ENCODE measurements at places on chromosomes 7 and 10.

- no peak for DNase-seq
These were observed 1102.4 kb downstream of the SORCS3 start for GRCh38 chr10:105743343-105744056.

- no peak for DNase-seq
These were observed 98.6 kb upstream of the LYZL2 start for GRCh38 chr10:30728127-30728526.

DNA sequence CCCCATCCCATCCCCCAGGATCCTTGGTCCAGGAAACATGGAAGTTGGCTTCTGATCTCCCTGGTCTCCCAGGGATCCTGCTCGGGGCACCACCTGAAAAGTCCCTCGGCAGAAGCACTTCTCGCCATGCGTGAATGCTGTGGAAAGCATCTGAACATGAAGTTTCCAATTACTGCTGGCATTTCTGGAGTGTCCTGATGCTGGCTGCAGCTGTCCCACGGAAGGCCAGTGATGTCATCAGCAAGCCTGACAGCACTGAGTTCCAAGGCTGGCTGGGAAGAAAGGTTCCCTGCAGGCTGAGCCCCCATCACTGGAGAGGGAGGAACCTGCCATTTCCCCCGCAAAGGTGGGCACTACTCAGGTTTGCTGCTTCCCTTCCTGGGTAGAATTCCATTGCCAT lies 71.4 kb downstream of the KCNMA1 start:
- no peak for DNase-seq

DNA sequence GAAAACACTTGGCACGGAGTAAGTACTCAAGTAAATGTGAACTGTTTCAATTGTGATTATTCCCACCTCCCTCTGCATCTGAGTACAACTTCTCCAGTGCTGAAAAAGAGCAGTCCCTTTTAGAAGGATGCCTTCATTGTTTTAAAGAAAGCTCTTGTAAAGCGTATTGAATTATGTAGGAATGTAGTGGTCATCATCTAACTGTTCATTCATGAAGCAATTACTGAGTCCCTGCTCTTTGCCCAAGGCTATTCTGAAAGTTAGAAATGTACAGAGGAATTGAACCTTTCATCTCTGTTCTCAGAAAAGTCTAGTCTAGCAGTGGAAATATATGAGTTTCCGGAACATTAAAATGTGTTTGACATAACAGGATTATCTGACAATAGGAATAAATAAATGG lies 127.8 kb downstream of the CACNB2 start:
- no peak for DNase-seq

- DNase-seq: no peak
These were observed 62.5 kb downstream of the PIK3CG start for GRCh38 chr7:106927536-106927935.

GRCh38 chr10:132642732-132643008 lies 105.1 kb downstream of the INPP5A start:
- no peak for DNase-seq

DNA sequence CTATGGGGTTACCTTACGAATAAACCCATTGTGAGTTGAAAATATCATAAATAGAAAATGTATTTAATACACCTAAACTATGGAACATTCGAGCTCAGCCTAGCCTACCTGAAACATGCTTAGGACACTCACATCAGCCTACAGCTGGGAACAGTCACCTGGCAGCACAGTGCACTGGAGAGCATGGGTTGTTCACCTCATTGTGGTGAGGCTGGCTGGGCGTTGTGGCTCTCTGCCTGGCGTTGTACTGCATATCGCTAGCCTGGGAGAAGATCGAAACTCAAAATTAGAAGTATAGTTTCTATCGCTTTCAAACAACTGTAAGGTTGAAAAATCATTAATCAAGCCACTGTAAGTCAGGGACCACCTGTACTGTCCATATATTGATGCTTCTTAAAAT lies 17.3 kb upstream of the HBP1 start:
- no peak for DNase-seq

- DNase-seq: no peak
These were observed 10.1 kb downstream of the TBATA start for GRCh38 chr10:70774810-70775678.

DNA sequence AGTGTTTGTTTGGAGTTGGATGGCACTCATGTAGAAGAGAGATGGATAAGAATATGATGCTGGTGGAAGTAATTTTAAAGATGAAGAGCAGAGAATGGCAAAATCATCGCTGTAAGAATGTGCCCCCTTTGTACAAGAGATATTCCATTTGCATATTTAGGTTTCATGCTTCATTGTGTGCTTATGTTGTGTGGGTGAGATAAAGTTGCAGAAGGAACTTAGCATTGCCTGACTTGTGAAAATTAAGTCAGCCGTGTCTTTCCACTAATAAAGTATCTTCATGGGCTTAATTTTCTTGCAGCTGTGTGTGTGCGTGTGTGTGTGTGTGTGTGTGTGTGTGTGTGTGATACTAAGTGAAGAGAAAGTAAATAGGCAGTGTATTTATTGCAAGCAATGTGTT lies 381.9 kb downstream of the OTUD1 start:
- DNase-seq: no peak

DNA sequence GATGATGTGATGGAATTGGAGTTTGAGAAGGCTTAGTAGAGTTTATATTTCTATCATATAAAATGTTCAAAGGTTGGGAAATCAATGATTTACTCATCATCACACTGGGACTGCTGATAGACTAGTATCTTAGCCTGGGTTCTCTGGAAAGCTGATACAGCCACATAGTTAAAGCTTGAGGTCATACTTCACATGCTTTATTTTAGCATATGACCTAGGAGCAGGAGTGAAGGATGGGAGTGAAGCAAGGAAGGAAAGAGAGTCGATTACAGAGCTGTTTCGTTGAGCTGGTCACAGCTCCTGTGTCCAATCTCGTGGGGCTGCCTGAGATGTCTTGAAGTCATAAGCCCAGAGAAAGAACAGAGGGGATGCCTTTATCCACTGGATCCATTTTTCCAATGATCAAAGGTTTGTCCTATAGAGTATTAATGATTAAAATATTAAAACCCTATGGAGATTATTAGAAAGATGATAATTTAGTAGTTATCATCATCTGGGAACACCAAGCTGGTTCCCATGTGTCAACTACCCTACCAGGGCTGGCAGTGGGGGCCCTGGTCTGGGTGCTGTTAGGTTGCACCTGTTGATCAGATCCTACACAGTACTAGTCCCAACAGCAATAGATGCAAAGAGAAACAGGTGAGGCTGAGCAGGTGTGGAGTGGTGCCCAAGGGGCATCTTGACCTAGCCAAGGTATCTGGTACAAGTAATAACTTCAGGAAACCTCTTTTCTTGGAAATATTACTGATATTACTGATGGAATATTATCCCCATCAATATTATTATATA lies 77.8 kb downstream of the BAMBI start:
- peak; percentile 41 for DNase-seq

GRCh38 chr10:118523775-118524174 lies 71.7 kb downstream of the PRLHR start:
- no peak for DNase-seq

- no peak for DNase-seq
These were observed 356.5 kb upstream of the KLF6 start for GRCh38 chr10:4141471-4141870.

GRCh38 chr10:126080291-126080825 lies 184.0 kb downstream of the FANK1 start:
- no peak for DNase-seq

DNA sequence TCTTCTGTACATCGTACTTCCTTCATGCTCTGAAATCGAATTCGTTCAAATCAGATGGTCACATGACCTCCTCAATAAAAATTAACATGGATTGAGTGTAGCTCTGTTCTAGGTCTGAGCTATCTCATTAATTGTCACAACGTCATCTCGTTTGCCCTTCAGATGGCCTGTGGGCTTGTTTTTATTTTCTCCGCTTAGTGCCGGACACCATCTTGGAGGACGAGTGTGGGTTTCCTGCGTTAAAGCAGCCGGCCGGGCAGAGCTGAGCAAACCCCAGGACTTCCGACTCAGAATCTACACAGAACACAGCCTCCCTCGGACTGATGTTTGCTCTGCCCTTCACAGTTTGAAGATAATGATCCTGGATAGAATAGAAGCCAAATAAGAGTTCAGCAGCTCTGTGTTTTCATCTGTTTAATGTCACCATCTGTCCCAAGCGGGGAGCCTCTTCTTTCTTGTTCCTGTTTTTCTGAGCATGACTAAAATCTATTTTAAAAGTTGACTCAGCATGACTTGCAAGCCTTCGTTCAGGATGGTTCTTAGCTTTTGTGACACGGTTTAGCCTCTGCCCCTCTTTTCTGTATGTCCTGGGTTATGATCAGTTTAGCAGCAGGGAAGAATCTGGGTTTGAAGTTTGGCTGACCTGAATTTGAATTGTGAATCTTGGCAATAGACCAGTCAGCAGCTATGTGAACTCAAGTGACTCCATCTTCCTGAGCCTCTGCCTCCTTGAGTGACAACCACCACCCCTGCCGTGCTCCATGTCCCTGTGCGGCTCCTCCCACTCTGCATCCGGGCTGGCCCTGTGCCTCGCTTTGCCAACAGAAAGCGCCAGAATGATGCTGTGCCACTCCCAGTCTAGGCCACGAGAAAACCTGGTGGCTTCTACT lies 30.6 kb upstream of the GALNTL5 start:
- DNase-seq: no peak

DNA sequence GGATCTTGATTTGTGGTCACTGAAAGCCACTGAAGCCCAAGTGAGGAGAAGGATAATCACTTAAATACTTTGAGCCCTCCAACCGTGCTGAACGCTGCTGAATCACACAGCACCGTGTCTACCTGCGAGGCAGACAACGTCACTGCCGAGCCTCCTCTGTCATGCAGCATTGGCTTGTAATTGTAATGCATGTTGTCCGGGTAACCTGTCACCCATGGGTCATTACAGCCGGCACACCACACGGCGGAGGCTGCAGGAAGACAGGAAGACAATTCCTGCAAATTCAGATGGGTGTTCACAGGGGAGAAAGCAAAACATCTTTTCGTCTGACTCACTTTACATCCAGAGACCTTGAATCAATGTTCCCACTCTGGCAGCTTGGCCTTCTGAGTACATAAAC lies 546.1 kb upstream of the FOXK1 start:
- DNase-seq: no peak

- no peak for DNase-seq
These were observed 121.8 kb downstream of the NOC3L start for GRCh38 chr10:94240901-94241300.

DNA sequence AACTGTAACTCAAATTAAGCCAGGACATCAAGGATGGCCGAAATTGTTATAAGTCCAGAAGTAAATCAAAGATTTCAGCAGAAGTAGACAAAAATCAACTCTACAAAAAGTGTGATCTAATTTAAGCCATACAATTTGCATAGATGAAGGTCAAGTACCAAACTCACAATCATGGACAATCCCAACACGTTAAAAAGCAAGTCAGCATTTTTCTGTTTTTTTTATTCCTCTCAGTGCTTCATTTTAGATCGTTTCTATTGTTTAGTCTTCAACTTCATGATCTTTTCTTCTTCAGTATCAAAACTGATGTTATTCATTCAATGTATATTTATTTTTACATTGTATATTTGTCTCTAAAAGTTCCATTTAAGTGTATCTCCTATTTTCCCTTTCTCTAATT lies 674.3 kb upstream of the PHF14 start:
- no peak for DNase-seq

DNA sequence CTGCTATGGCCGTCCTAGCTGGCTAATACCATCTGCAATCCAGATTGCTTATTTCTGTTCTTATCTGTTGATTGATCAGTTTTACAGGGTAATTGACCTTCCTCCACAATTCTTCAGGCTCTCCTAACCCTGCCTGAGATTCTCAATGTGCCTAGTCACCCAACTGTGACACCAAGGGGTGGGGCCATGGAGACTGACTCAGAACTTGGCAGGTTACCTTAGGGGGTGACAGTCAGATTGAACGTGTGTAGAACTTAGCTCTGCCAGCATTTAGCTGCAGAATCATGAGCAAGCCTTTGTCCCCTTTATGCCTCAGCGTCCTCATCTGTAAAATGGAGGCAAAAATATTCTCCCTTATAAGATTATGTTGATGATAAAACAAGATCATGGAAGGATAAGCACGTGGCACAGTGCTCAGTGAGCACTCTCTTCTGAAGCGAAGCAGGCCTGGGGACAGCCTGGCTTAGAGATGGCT lies 19.1 kb upstream of the LEP start:
- peak; percentile 42 for DNase-seq

DNA sequence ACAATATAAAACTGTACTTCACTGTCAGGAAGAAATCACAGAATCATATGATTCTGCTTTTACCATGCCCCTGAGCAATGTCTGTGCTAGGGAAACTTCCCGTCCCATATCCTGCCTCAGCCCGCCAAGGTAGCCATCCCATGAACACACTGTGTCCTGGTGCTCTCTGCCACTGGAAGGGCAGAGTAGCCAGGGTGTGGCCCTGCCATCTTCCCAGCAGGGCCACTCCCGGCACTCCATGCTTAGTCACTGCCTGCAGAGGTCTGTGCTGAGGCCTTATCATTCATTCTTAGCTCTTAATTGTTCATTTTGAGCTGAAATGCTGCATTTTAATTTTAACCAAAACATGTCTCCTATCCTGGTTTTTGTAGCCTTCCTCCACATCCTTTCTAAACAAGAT lies 31.8 kb downstream of the AP3M1 start:
- DNase-seq: no peak

- no peak for DNase-seq
These were observed 256.7 kb upstream of the DGKB start for GRCh38 chr7:15159261-15159660.

DNA sequence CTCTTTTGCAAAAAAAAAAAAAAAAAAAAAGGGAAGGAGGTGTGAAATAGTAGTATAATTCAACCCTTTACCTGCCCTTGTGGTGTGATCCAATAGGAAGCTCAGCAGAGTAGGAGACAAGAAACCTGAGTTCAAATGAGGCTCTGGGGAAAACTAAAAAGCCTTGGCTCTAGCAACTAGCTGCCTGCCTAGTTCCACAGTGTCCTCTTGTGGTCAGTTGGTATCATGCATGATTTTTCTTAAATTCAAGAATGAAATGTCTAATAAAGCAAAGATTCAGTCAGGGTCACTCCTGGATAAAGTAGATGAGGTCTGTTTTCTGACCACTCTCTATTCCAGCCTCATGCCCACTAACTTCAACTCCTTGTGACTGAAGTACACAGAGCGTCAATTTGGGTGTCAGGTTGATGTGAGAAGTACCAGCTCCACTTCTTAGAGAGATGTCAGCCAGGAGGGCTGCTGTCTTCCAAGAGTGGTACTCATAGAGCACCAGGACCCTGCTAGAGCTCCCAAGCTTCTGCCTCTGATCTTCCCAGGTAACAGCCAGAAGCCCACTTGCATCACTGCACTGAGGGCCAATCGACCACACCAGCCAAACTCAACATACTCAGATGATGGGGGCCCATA lies 10.5 kb downstream of the LSM5 start:
- DNase-seq: peak; percentile 69

Measured in urothelium cell line (cell line).